Breast epithelium (tissue), 4 donors: ENCODE measurements at places on chromosomes 4 and X.

DNA sequence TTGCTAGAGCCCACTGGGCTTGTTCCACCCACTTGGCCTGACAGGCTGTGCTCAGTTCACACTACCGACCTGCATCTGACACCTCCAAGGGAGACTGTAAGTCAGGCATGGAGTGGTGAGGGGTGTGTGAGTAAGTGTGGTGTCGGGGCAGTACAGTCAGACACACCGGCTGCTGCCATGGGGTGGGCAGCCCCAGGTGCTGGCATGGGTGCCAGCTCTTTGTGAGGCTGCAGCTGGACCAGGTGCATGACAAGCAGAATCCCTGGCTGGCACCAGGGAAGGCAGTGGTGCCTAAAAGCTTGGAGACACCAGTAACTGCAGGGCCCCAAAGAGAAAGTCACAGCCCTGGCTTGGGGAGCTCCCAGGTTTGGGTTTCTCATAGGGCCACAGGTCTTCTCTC is 665.0 kb downstream of the SH3BGRL start:
- no peak for DNase-seq

GRCh38 chr4:136691607-136692006 is 840.7 kb downstream of the PCDH18 start:
- no peak for DNase-seq

GRCh38 chr4:167218022-167218608 is 16.2 kb downstream of the SPOCK3 start:
- DNase-seq: no peak

DNA sequence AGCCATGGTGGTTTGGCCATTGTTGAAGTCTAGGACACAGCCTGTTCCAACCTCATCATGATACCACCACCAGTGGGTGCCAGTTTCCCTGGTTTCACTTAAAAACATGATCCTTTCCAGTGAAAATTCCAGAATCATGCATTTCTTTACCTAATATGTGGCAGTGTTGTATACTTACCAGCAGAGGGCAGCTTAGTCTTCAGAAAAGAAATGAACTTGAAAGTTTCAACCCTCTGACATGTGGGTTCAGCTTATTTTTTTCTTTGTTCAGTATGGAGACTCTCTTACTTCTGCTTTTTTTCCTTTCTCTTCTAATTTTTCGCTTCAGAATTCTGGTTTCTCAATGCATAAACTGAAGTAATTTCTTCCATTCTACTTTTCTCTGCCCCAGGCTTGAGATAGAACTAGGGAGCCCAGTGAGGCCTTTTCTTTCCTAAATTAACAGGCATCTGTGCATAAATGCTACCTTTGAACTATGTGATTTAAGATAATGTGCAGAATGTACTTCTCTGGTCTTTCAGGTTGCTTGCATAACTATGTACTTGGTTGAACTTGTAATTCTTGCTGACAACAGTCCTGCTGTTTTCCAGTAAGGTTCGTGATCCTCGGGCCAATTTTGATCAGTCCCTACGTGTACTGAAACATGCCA is 10.7 kb downstream of the LIAS start:
- DNase-seq: no peak

GRCh38 chrX:31036895-31037294 is 34.9 kb downstream of the FTHL17 start:
- no peak for DNase-seq

DNA sequence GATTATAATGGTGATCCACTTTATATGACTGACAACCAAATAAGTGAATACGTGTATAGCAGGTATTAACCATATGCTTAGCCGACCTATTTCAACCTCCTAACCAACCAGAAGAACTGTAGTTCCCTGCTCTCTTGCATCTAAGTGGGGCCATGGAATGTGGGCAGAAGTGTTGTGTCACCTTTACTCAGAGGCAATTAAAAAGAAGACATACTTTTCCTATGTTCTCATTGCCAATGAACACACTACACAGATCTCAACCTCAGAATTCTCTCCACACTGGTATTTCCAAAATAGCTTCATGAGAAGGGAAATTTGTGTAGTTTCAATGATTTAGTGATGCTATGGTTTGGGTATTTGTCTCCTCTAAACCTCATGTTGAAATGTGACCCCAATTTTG is 3.2 kb upstream of the NFKB1 start:
- DNase-seq: no peak

GRCh38 chrX:129925305-129926092 is 19.5 kb downstream of the UTP14A start:
- DNase-seq: peak; percentile 55

DNA sequence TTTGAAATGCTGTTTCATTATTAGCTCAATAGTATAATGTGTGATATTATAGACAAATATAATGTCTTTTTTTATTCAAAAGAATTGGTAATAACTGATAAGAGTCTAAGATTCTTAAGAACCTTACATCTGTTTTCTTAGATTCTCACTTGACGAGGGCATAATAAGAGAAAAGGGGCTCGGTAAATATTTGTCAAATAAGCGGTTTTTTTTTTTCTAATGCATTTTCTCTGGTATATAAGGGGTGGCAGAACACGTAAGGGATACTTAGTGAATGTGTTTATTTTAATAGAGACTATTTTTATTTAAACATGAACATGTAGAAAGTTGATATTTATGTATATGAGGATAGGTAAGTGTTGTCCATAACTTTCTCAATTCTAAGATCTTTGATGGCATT is 200.6 kb downstream of the RAPGEF2 start:
- DNase-seq: no peak

GRCh38 chrX:103614999-103615398 is 7.2 kb downstream of the TCEAL3 start:
- no peak for DNase-seq
